ENCODE measurements at places on chromosomes 2 and 18. TPM values are rescaled to one million over a fixed set of nuclear protein-coding genes. Genes with fewer than 3 reads are reported as not detected.

Gene THUMPD2
- 4.8 TPM for total RNA-seq

- no peak for DNase-seq
These were observed 131.3 kb downstream of the MGAT5 start for GRCh38 chr2:134385195-134385594.

DNA sequence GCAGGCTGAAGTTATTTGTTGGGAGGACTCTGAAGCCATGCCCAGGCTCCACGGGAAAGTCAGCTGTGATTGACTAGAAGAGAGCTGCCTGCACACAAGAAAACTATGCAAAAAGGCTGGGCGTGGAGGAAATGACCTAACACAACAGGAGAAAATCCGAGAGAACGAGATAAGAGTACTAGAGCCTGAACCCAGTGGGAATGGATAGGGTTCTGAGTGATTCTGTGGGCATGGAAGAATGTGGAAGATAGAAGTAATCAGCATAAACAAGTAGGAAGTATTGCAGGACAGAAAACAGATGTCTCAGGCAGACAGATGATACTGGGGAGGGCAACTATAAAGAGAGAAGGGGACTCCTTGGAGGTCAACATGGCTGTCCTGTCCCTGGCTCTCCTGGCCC lies 12.1 kb upstream of the COPS8 start:
- DNase-seq = no peak

GRCh38 chr2:36374585-36374984 lies 19.0 kb downstream of the CRIM1 start:
- no peak for DNase-seq

GRCh38 chr2:210188190-210188589 lies 17.0 kb upstream of the KANSL1L start:
- no peak for DNase-seq
